Motor neuron (in vitro differentiated cells): ENCODE measurements at places on chromosomes 7 and 10.

DNA sequence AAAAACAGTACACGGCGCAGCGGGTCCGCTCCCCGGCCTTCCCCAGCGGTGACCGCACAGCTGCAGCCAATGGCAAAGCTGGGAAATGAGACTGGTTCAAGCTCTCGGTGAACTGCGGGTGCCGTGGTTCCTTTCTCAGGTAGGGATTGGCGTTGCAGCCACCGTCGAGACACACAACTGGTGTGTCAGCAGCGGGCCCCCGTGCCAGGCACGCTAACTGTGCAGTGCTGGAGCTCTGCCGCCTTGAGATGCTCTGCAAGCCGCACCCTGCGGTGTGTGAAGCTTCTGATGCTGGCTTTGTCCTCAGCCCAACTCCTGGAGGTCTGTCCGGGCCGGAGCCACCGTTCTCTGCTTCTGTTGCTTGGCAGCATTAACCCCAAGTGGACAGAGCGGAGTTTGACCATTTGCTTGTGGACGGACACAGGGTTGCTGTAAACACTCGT, 20.6 kb upstream of the NKX6-2 start:
- no peak for ATAC-seq

DNA sequence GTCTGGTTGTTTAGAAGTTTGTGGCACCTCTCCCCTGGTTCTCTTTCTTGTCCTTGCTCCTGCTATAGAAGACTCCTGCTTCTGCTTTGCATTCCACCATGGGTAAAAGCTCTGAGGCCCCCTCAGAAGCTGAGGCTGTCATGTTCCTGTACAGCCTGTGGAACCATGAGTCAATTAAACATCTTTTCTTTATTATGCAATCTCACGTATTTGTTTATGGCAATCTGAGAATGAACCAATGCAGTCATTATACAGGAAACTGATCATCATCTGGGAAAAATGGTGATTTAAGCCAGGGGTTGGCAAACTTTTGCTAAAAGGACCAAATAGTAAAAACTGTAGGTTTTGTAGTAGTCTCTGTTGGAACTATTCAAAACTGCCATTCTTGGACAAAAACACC, 175.4 kb downstream of the CSTF2T start:
- ATAC-seq = no peak

GRCh38 chr7:139431459-139431858, 52.0 kb downstream of the KLRG2 start:
- no peak for ATAC-seq

DNA sequence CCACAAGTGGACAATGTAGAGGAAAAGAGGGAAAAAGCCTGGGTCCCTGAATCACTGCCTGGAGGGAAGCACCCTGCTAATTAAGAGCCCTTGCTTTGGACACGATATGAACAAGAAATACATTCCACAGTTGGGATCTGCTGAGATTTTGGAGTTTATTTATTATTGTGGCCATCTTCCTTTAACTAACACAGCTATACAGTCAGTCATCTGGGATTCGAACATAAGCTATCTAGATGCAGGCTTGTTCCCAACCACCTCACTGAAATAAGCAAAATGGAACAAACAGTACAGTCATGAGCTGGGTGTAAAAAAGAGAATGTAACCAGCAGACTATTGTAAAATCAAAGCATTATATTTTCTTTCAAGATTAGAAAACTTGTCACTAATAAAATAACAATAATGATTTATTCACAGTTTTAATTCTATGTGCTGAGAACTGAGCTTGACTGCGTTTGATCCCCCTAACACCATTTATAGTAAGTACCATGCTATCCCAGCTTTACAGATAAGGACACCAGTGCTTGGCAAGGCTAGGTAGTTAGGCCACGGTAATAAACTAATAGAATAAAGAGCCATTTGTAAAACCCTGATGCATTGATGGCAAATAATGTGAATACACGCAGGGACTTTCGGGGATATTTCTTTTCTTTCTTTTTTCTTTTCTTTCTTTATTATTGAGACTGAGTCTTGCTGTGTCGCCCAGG, 223.8 kb upstream of the KLF6 start:
- ATAC-seq = no peak

DNA sequence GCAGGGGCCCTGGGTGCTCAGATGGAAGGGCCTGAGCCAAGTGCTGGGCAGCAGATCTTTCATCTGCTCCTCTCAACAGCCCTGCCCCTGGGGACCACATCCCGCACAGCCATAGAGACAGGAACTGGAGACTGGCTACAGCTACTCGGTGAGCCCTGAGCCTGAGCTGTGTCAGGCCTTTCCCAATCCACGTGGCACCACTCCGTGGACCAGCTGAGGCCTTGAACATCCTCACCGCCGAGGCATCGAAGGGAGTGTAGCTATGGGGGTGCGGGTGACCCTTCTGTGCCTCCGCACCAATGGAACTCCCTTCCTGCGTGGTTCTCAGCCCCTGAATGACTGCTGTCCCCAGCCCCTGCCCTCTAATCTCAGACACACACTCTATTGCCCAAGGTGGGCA, 362.7 kb upstream of the SHH start:
- ATAC-seq = no peak

GRCh38 chr10:11724938-11725776, 17.0 kb upstream of the ECHDC3 start:
- ATAC-seq = no peak

GRCh38 chr10:85280014-85280413, 951.6 kb downstream of the CCSER2 start:
- ATAC-seq = no peak

- no peak for ATAC-seq
These were observed 1.7 kb downstream of the CREB3L2 start for GRCh38 chr7:138000081-138000701.

- ATAC-seq = no peak
These were observed 174.8 kb downstream of the CELF2 start for GRCh38 chr10:11192304-11193000.

DNA sequence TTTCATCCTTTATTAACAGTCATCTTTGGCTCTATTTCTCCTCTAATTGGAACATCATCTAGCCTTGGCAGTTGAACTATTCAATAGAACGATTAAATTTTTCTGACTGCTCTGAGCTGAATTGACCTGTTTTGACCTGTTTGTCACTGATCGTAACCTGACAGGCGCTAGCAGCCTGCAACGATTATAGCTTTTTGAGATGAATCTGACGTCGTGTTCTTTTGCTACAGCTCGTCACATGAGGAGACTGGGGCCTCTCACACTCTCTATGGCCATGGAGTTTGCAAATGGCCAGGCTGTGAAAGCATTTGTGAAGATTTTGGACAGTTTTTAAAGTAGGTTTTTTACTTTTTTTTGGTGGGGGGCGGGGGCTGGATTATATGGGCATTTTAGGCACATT, 229.8 kb downstream of the FOXP2 start:
- peak; percentile 88 for ATAC-seq

GRCh38 chr10:103696411-103697145, 158.8 kb downstream of the SH3PXD2A start:
- peak; percentile 78 for ATAC-seq

DNA sequence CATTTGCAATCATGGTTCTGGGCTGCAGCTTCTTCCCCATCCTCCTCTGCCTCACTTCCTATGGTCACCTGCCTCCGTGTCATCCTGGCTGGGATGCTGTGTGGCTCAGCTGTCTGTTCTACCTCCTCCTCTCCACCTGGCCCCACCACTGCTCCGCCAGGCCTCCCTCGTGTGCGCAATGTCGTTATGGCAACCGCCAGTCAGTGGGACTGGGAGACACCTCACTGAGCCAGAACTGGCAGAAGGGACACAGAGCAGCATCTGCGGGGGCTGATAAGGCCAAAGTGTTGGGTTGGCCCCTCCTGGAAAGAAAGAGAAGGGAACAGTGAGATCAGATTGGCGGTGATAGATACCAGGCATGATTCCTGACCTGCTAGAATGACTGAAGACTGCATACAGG, 527.5 kb downstream of the INHBA start:
- ATAC-seq = no peak

GRCh38 chr10:80739963-80740715, 202.4 kb downstream of the SH2D4B start:
- ATAC-seq = no peak

DNA sequence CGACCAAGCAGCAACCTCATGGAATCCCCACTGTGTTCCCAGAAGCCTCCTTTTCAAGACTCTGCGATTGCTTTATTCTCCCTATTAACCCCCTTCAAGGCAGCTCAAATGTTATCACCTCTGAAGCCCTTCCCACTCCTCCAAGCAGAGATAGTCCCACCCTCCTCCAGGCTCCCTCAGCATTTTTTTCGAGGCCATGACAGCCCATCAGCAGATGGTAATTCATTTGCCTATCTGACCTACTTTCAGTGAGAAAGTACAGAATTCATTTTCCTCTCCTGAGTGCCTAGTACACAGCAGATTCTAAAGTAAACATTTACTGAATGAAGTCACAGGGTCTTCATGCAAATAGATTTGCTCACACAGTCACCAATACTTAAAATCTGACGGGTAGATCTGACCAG, 47.8 kb downstream of the HERPUD2 start:
- ATAC-seq = peak; percentile 88

DNA sequence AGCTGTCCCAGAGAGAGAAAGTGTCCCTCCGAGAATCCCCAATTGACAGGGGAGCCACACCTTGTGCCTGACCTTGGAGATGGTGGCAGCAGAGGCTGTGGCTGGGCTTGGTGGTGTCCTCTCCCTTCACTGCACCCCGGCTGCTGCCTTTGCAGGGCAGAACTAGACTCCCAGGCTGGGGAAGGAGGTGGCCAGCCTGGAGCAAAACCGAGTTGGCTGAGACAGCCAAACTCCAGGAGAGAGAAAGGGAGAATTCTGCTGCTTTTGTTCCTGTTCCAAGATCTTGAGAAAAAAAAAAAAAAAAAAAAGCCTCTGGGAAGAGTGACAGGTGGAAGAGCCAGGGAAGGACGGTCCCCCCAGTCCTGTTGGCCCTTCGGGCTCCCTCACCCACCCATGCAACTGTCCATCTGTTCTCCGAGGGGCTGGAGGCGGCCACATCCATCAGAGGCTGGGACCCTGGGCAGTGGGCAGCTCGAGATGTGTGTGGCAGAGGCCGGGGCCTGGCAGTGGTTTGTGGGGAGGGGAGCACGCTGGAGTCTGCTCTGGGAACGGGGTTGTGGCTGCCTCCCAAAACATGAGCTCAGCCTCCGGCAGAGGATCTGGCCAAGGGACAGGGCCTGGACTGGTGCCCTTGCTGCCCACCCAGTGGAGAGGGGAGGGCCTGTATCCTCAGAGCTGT, 35.5 kb downstream of the CLIP2 start:
- no peak for ATAC-seq

DNA sequence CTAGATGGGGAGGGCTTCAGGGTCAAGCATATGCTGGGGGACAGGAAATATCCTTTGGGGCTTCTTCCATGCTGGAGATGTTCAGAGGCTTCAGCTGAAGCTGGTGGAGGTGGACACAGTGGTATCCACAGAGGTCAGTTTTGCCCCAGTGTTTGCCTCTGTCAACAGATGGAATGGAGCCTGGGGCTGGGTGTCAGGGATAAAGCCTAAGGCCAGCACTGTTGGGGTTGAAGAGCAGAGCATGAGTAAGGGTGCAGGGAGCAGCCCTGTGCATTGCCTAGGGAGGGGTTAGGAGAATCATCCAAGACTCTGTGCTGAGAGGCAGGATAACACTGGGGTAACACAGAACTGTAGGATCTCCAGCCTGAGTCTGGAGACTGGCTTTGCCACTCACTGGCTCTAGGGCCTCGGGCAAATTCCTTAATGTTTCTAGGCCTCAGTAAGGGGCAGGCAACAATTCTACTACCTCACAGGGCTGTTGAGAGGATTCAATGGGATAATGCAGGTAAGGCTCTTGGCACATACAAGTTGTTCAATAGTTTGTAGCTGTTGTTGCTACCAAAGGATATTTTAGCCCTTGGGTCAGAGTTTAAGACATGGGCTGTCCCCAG, 21.8 kb upstream of the MYL7 start:
- no peak for ATAC-seq

- no peak for ATAC-seq
These were observed 201.3 kb downstream of the REEP3 start for GRCh38 chr10:63722537-63722936.

- ATAC-seq = no peak
These were observed 44.0 kb downstream of the PLXNA4 start for GRCh38 chr7:132532281-132532680.

GRCh38 chr10:3339531-3339950, 167.0 kb upstream of the PITRM1 start:
- ATAC-seq = peak; percentile 94

DNA sequence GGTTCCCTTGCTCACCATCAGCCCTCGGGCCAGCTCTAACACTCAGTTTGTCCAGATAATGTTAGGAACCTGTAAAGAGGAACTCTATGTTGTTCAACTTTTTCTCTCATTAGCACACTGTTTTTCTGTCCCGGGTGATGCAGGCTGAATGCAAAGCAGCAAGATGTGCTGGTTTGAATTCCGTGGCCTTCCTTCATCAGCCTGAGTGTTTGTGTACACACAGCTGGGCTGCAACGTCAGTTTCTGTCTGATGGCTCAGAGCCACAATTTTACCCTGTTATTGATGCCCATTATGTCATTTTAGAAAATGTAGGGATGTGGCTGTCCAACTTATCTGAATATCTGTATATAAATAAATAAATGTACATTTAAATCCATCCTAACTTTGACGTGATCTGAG, 152.0 kb downstream of the PLPP4 start:
- ATAC-seq = no peak

- no peak for ATAC-seq
These were observed 190.0 kb upstream of the MKI67 start for GRCh38 chr10:128316121-128316726.

DNA sequence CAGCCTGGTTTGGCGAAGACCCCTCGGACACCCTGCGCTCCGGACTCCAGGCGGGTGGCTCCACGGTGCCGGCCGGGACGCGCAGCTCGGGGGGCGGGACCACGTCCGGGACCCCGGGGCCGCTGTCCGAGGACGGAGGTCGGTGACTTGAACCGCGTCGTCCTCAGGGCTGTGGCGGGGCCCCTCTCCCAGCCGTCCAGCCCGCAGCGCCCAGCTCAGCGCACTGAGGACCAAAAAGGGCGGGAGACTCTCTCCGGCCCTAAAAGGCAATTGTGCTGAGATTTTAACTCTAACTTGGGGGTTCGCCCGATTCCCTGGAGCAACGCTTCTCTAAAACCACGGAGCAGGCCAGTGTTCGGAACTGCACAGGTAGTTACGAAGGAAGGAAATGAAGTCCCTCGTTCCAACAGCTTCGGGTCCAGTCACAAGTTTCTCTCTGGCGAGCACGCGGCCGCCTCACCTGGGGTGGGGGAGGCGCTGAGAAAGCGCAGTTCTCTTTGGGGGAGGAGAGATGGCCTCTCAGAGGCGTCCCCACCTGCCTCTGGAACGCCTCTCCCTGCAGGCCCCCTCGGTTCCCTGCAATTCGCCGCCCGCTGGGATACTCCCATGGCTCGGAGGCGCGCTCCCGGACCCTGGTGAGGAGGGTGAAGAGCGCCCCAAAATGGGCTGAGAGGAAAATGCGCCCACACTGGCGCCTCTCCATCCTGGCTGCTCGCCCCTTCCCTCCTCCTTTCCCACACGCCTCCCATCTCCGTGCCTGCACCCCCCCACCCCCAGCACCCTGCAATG, 352.7 kb downstream of the DNAJB6 start:
- ATAC-seq = no peak
